ENCODE measurements at places on chromosomes 16 and 17.

DNA sequence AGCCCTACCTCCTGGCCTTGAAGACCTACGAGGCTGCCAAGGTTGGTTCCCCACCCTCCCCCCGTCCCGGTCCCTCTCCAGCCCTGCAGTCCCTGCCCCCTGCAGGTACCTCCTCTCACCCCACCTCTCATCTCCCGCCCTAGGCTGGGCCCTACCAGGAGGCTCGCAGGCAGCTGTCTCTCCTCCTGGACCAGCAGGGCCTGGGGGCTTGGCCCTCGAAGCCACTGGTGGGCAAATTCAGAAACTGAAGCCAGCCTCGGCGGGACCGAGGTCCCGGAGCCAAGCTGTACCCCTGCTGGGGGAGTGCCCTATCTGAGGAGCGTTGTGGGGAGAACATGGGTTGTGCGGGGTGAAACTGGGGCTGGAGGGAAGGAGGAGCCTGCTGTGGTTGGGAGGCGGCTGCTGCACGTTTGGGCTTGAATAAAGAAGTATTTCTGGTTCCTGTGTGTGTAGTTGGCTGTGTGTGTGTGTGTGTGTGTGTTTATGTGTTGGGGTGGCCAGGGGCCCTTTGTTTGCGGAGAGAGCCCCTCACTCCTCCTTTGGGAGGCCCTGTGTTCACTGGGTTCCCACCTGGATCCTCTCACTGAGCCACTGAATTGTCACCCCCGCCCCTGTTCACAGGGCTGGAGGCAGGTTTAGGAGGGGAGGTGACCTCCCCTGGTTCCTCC is 5.9 kb downstream of the ADAD2 start:
- DNase-seq: no peak

DNA sequence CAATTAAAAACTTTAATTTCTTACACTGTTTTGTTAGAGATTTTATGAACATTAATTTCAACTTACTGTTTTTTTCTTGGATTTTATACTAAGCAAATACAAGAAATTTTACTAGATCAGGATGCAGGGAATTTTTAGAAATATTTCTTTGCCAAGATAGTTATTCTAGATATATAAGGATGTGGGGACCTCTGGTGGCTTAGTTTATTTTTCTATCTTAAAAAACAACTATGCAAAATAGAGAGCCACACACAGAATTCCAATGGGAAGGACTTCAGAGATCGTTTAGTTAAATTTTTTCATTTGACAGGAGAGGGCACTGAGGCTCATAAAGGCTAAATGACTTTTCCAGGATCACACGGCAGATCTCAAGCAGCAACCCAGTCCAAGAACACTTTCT is 23.0 kb upstream of the CAPNS2 start:
- no peak for DNase-seq

DNA sequence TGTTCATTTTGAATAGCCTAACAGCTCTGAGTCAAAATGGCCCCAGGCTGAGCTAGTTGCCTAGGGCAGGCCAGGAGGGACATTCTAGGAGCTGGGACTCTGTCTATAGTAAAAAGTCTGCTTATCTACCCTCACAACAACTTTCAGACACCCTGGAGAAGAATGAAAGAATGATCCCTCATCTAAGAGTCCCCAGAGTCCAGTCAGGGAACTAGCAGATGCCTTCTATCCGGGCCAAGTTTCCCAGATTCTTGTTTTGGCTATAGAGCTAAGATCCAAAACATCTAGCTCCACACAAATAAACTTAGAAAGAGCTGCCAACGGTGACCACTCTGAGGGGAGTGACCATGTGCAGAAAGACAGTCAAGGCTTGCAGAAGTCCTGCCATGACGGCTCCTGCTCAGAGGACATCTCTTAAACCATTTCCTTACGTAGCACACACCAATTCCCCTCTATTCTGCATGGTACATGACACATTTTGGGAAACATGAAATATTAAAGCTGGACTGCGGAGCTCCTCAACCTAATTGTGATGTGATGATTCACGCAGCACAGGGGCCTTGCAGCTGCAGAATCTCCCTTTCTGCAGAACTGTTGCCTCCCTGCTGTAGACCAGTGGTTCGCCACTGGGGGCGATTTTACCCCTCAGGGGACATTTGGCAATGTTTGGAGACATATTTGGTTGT is 24.2 kb downstream of the FAM20A start:
- no peak for DNase-seq

DNA sequence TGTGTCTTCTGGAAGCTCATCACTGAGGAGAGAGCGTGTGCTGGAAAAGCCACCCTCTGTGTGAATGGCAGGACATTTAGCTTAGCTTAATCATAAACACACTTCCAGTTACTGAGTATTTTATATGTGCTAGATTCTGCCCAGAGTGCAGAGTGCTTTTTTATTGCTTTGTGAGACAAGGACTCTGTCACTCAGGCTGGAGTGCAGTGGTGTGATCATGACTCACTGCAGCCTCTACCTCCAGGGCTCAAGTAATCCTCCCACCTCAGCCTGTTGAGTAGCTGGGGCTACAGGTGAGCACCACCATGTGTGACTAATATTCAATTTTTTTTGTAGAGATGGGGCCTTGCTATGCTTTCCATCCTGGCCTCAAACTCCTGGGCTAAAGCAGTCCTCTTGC is 61.4 kb upstream of the IRX3 start:
- DNase-seq: no peak

DNA sequence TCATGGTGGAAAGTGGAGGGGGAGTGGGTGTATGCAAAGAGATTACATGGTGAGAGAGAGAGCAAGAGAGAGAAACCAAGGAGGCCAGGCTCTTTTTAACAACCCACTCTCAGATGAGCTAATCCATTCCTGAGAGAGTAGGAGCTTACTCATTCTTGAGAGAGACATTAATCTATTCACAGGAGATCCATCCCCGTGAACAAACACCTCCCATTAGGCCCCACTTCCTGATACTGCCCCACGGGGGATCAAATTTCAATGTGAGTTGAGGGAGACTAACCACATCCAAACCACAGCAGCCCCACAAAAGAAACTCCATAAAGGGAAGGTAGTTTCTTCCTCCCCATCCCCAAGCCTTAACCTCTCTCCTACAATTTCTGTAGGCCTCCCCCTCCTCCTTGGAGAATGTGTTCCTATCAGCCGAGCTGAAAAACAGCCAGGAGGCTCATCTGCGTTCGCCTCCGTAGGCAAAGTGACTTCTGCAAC is 450.0 kb downstream of the NPIPA7 start:
- DNase-seq: no peak

- DNase-seq: peak; percentile 68
These were observed 1.6 kb downstream of the MYO1C start for GRCh38 chr17:1490643-1491442.

DNA sequence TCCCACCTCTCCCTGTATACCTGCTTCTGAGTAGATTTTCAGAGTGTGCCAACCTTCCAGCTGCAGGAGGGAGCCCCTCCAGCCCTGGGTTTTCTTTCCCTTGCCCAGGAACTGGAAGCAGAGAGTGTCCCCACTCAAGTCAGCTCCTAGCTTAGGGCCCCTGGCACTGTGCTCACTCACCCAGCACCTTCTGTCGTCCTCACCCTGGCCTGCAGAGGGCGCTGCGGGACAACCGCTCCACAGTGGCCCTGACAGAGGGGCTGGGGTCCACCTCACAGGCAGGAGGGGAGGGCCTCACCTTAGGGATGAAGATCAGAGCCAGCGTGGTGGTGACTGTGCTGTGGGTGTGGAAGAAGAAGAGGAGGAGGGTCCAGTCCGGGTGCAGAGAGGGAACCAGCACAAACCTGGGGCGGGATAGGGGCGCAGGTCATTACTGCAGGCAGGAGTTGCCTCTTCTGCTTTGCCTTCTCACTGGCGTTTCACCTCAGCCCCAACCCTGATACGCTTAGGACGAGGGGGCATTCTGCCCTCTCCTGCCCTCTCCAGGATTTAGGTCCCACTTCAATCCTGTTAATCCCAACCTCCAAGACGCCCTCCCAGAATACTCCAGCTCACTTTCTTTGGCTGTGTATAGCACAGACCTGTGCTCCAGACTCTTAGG is 10.0 kb downstream of the GPR179 start:
- DNase-seq: peak; percentile 19

- peak; percentile 23 for DNase-seq
These were observed 254.4 kb downstream of the C16orf95 start for GRCh38 chr16:87062569-87063442.

- DNase-seq: no peak
These were observed 223.8 kb downstream of the SOX9 start for GRCh38 chr17:72344613-72345012.

DNA sequence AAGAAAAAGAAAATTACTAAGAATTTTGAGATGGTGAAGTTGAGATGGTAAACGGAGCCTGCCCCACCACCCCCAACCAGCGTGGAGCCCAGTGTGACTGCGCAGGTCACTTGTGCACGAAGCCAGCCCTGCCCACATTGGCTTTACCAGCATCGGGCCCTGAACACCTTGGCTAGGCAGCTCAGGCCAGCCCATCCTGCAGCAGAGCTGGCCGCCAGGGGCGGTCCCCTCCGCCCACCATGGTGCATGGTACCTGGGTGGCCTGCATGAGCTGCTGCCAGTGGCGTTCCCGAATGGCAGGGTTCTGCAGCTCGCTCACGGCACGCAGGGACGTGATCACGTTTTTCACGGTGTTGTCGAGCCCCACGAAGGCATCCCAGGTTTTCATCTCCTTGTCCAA is 62.7 kb downstream of the DNAH17 start:
- no peak for DNase-seq

DNA sequence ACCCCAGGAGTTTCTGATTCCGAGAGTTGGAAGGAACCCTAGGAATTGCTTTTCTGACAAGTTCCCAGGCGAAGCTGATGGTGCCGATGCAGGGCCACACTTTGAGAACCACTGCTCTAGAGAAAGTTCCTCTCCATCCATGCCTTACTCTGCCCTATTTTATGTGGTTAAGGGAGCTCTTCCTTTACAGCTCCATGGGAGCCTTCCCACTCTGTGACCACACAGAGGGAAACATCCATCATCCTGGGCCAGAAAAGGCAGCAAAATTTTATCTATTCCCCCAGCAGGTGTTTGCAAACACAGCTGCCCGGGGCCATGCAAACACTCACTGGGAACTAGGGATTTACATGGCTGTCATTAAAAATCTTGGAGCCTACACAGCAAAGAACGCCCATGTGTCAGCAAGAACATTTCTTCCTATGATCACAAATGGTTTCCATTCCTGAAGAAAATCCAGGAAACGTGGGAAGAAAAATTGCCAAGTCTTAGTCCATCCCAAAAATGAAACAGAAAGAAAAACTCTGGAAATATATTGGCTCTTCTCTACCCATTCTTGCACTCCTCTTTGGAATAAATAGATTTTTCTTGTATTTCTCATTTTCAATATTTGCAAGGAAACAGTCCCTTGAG is 252.7 kb downstream of the PMP22 start:
- no peak for DNase-seq

DNA sequence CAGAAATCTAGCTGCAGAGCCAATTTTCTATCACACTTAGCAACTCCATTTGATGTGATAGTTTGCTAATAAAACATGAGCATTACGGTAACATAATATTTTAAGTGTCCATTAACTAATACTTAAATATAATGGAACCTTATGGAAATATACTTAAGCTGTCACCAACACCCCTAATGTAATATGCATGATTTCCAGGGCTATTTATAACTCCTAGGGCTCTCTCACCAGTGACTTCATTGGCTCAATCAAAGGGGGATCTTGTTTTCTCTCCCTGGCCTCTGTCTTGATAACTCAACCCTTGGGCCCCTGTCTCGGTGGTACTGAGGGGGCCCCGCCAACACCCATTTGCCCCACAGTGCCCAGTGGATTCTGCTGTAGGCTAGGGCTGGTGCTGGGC is 170.4 kb downstream of the SALL1 start:
- DNase-seq: no peak

- DNase-seq: no peak
These were observed 96.6 kb downstream of the KIF2B start for GRCh38 chr17:53919356-53919755.

GRCh38 chr16:54022362-54022761 is 264.2 kb downstream of the IRX3 start:
- DNase-seq: no peak

- DNase-seq: no peak
These were observed 269.7 kb upstream of the ASIC2 start for GRCh38 chr17:33562792-33563191.
